ENCODE measurements at places on chromosomes 7 and 10. TPM values are rescaled to one million over a fixed set of nuclear protein-coding genes. Genes with fewer than 3 reads are reported as not detected.

Gene NOS3
- total RNA-seq: 7.8 TPM

Gene OGDHL
- total RNA-seq: 10.4 TPM

- no peak for DNase-seq
Observed at GRCh38 chr10:13615650-13616300, 29.0 kb downstream of the PRPF18 start.

DNA sequence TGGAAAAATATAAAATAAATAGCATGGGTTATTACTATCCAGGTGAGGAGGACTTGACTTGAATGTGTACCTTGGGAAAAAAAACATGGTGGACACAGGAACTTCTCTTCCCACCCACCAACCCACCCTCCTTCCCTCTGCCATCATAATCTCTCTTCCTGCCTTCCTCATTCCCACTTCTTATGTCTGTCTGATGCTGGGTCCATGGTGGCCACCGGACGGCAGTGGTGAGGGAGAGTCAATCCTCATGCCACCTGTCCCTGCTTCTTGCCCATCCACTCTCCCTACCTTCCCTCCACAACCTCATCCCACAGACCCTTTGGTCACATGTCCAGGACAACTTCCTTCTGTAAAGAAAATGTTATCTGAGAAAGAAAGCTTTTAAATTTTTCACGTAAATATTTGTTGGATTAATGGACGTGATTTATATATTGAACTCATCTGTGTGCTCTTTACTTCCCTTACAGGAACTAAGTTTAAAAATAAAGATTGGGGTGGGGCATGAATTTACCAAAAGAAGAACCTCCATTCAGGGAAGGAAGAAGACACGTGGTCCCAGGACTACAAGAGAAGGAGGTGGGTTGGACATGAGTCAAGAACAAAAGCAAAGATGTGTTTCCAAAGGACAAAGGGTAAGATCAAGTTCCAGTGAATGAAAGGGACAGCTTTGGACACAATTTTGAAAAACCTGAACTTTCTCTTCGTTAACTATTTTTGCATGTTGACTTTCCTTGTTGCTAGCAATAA is 104.5 kb downstream of the PIP4K2A start:
- no peak for DNase-seq

DNA sequence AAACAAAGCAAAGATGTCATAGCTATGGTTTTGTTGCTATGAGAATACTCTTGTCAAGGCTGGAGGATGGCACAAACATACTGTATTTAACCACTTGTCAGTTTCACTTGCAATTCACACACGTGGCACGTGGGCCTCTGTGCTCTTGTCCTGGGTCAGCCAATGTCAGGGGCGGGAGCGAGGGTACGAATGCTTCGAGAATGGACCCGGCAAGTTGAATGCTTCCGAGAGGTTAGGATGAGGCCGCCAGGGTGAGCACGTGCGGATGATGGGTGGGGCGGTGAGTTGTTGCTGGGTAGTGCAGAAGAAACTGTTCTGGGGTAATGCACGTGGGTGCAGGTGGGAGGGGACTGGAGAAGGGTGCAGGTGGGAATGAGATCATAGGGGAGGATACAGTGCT is 10.4 kb upstream of the OCM2 start:
- no peak for DNase-seq

- DNase-seq: no peak
Observed at GRCh38 chr7:88928276-88928675, 132.7 kb upstream of the TEX47 start.

DNA sequence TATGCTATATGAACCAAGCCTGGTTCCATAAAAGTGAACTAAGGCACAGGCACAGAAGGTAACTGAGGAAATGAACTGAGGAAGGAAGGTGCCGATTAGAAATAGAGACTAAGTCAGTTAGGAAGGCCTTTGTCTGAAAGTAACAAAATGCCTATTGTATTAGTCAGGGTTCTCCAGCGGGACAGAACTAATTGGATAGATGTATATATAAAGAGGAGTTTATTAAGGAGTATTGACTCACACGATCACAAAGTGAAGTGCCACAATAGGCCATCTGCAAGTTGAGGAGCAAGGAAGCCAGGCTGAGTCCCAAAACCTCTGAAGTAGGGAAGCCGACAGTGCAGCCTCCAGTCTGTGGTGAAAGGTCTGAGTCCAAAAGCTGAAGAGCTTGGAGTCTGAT is 13.9 kb upstream of the PLXNA4 start:
- DNase-seq: no peak
